G401 (cell line): ENCODE measurements at places on chromosomes 7 and 10. TPM values are rescaled to one million over a fixed set of nuclear protein-coding genes. Genes with fewer than 3 reads are reported as not detected.

The PLXDC2 gene
- not detected in 2 replicates for total RNA-seq

DNA sequence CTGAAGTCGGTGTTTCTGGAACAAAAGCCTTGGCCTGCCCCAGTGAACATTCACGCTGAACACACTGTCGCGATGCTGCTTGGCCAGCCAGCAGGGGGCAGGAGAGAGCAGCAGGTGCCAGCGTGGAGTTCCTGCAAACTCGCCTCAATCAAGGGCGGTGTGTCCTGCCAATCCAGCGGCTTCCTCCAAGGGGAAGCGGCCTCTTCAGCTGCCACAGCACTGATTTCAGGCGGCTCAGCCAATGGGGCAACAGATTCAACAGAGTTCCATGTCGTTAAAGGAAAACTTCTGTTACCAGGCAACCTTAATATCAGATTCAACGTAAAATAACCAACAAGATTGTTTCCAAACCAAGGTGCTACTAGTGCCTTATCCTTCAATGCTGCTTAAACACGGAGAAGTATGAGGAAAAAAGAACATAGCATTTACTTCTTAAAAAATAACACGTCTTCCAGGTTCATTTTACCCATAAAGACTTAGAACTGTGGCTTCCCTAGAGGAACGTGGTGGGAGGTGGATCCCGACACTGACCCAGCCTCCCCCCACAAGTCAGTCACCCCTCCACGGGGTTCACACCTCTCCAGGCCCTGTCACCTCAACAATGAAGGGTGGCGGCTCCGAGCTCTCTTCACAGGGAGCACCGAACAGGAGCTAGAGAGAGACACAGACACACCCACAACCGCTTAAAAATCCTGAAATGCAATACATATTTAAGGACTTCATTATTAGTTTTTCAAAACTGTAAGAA lies 178.2 kb downstream of the DIP2C start:
- DNase-seq: peak; percentile 95

DNA sequence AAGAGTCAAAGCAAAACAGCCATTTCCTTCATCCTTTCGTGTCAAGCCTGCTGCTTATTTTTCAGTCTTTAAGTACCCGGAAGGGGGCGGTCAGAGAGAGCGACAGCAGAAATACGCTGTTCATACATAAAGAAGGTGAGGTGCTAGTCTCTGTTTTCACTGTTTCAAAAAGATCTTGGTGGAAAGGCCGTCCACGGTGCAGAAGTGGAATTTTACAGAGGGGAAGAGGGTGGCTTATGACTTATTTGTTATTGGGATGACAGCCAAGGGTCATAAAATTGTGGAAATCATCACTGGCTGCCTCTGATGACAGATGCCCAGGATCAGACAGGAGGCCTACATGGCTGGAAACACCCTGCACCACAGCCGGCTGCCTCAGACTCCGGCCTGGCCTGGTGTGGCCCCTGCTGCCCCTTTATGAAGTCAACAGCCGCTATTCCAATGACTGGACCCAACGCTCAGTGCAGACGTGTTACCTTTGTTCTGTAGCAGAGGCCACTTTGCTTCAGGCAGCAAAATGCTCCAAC lies 57.0 kb downstream of the HIPK2 start:
- no peak for DNase-seq

- no peak for DNase-seq
Observed at GRCh38 chr10:110312206-110312605, 7.5 kb upstream of the SMNDC1 start.

The MINDY4 gene
- total RNA-seq: 6.8 and 7.5 TPM in 2 replicates

GRCh38 chr10:32436215-32436614 lies 9.7 kb upstream of the CCDC7 start:
- DNase-seq: no peak

- peak; percentile 41 for DNase-seq
Observed at GRCh38 chr7:105487579-105488571, 34.2 kb downstream of the PUS7 start.

The PTPRN2 gene
- total RNA-seq: not detected in 2 replicates

- no peak for DNase-seq
Observed at GRCh38 chr7:22426463-22427094, 69.6 kb upstream of the RAPGEF5 start.

DNA sequence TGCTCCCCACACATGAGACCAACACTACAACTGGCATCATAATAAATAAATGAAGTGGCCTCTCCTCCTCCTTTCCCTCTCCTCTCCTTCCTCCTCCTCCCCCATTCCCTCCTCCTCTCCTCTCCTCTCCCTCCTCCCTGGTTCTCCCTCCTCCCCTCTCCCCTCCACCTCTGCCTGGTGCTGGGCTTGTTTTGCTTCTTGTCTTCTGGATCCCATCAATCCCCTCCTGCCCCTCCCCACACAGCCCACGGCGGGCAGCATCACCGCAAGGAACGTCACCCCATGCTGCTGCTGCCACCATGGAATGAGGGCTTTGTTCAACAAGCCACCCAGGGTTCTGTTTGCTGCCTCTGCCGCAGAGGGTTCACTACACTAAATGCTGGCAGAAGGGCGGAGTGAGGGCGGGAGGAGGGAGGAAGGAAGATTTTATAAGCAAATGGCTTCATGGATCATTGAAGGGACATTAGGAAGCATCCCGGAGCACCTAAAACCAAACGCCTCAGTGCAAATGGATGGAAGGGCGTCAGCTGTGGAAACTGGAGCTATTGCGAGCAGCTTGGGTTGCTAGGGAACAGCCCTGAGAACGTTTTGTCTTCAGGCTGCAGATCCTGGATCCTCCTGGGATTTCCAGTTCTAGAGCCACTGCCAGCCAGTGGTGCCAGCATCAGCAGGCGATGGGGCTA lies 379.7 kb upstream of the ZMIZ1 start:
- peak; percentile 84 for DNase-seq

The NEBL gene
- total RNA-seq: 46.3 and 46.7 TPM in 2 replicates

DNA sequence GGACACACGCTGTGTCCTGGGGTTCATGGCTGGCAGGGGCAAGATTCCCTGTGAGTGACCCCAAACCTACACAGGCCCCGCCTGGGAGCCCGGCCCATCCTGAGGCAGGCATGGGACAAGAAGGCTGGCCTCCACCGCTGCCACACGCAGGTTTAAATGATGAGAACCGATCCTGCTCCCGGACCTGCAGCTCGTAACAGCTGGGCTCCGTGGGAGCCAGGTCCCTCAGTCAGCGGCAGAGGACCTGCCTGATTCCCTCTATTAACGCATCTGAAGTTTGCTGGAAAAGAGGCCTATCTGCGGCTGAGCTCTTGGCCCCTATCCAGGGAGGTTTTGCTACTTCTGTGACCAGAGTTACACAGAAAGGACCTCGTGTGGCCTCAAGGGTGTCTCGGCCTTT lies 112.3 kb downstream of the VIPR2 start:
- no peak for DNase-seq

DNA sequence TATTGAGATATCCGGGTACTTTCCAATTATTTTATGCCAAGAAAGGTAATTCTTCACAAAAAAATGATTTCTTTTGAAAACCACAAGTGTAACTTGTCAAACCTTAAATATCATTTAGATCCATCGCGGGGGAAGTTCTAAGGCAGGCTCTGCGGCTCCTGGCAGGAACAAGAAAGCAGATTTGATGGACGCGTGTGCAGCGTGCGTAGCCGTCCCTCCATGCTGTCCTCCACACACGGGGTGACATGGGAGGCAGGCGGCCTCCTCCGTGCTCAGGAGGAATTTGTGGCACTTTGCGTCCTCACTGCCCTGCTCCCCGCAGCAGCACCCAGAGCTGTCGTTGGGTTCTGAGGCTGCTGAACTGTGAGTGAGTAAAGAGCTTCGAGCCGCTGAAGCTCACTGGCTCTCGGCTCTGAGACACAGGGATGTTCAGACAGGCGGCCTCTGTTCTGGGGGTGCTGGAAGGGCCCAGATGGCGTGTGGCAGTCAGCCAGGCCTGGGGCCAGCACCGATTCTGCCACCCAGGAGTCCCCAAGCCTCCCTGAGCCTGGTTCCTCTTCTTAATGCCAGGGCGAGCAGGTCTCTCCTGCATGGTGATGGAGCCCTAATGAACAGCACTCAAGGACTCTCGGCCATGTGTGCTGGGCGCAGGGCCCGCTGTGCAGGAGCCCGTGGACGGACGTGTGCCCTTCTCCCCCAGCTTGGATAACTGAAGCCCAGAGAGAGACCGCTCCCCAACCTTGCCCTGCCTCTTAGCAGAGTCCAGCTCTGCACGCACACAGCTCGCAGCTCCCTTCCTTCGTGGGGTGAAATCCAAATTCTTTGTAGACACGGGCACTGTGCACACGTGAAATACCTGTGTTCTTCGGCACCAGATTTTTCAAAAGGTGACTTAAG lies 185.4 kb upstream of the SHH start:
- no peak for DNase-seq

DNA sequence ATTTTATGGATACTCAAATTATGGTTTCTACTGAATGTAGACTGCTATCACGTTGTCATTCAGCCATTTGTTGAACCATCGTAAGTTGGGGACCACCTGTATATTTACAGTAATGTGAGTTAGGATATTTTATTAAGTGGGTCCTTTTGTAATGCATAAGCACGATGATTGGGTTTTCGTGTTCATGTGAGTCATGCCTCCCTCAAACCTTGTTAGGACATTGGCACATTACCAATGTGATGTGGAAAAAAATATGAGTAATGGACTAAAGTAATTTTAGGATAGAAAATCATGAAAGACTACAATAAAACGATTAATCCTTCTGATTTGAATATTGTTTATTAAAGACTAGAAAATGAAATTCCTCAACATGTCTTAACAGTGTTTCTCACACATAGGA lies 8.7 kb downstream of the SMC3 start:
- no peak for DNase-seq

The DNAH11 gene
- 0.43 and 3.4 TPM in 2 replicates for total RNA-seq

The MYH16 gene
- not detected in 2 replicates for total RNA-seq

DNA sequence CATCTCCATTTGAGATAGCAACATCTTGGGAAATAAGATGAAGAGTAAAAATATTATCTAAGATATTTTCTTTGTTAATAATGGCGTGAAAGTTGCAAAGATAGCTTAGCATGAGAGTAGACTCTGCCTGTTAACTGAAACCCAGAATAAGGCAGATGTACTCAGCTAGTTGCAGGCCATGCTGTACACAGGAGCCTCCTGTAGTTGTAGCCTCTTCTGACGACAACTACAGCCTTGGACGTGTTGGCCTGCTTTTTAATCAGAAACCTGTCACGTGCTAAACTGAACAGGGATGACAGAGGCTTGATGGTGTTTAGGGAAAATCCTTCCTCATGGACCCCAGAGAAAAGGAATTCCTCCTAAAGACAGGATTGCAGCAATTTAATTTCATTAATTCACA lies 155.1 kb upstream of the TMEM229A start:
- DNase-seq: no peak

The ANXA8L1 gene
- not detected in 2 replicates for total RNA-seq

- DNase-seq: no peak
Observed at GRCh38 chr10:17409170-17409733, 45.1 kb downstream of the ST8SIA6 start.

The NOC3L gene
- 27.7 and 48.2 TPM in 2 replicates for total RNA-seq

The GRM3 gene
- total RNA-seq: not detected in 2 replicates
